Stimulated activated CD4-positive, alpha-beta T cell treated with anti-CD3 and anti-CD28 coated beads, Interleukin-4, amount 100 ng/mL, for 4 hours (primary cell): ENCODE measurements at places on chromosomes 12 and 14.

DNA sequence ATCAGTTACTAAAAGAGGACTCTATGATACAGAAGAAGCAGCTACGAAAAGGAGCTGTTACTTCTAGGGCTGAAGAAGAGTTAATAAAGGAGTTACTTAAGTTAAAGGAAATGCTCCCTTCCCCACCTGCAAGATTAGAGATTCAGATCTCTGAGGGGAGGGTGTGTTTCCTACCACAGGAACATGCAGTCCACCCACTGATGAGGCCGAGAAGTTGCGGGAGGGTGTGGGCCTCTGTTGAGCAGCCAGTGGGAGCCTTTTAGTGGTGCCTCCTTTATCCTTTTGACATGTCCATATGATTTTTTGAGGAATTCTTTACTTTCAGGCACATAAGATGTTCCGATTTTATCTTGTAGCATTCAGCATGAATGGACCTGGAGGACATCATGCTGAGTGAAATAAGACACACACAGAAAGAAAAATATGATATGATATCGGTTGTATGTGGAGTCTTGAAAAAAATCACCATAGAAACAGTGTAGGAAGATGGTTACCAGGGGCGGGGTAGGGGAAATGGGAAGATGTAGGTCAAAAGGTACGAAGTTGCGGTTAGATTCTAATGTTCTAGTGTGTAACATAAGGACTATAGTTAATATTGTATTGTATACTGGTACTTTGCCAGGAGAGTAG lies 4.4 kb upstream of the M6PR start:
- no peak for DNase-seq

- DNase-seq, result no peak
Observed at GRCh38 chr12:103933237-103933636, 3.0 kb downstream of the HSP90B1 start.

GRCh38 chr12:14243941-14244340 lies 121.5 kb upstream of the ATF7IP start:
- no peak for DNase-seq

DNA sequence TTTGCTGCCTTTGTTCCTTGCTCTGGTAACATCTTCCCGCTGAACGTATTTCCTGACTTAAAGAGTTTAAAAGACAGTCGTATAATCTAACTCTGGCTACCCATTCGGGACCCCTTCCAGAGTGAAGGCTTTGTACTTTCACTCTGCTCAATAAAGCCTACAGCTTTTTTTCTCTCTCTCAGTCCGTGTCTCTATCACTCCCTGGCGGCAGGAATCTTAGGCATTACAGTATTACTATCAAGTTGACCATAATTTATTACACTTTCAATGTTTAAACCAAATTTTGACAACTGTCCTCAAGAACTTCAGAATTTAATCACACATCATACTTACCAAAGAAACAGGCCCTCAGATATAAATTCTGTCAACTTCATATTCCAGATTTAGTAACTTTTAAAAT lies 967.9 kb downstream of the FSCB start:
- DNase-seq, result no peak

DNA sequence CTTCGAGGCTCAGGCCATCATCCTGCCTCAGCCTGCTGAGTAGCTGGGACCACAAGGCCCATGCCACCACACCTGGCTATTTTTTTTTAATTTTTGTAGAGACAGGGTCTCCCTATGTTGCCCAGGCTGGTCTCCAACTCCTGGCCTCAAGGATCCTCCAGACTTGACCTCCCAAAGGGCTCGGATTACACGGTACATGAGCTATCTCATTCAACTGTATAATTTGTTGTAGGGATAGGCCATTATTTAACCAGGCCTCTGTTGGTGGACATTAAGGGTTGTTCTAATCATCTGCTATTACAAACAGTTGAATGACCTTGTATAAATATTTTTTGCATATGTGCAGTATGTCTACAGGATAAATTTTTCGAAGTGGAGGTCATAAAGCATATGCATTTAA lies 9.0 kb downstream of the KIF5A start:
- no peak for DNase-seq

GRCh38 chr12:49792976-49793580 lies 35.1 kb downstream of the NCKAP5L start:
- no peak for DNase-seq

DNA sequence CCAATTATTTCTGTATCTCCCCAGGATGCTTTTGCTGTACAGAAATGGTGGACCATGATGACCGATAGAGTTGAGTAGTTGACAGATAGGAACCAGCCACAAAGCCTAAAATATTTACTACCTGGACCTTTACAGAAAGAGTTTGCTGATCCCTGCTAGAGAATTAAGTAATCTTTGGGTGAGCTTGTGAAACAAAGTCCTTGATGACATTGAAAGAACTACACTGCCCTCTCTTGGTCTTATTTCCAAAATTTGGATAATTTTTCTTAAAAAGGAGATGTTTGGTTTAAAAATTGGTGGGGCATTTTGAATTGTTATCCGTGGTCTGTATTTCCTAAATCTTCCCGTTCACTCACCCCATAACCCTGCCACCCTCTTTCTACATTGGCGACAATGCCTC lies 13.7 kb upstream of the TCTN1 start:
- DNase-seq, result no peak

DNA sequence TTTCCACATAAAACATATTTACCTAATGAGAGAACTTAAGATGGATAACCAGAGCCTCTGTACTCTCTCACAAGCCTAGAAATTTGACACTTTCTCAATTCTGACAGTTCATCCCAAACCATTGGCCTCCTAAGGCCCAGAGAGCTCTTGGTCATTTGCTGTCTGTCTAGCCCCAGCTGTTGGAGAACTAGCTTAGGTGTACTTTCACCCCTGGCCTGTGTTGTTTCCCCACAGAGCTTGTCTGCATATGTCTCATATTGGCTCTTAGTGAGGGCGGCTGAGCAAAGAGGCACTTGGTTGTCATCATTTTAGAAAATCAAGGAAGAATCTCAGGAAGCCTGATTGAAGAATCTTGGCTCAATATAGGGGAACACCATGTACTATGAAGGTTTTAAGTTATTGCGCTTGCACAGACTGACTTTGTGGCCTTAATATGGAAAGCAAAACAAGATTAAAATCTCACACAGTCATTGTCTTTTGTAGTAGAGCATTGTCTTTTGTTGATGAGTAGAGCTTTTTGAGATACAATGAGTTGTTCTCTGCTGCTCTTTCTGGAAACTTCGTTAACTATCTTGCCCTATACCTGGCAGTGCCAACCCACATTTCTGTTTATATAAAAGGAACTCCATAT lies 324.6 kb downstream of the RAD51B start:
- no peak for DNase-seq

DNA sequence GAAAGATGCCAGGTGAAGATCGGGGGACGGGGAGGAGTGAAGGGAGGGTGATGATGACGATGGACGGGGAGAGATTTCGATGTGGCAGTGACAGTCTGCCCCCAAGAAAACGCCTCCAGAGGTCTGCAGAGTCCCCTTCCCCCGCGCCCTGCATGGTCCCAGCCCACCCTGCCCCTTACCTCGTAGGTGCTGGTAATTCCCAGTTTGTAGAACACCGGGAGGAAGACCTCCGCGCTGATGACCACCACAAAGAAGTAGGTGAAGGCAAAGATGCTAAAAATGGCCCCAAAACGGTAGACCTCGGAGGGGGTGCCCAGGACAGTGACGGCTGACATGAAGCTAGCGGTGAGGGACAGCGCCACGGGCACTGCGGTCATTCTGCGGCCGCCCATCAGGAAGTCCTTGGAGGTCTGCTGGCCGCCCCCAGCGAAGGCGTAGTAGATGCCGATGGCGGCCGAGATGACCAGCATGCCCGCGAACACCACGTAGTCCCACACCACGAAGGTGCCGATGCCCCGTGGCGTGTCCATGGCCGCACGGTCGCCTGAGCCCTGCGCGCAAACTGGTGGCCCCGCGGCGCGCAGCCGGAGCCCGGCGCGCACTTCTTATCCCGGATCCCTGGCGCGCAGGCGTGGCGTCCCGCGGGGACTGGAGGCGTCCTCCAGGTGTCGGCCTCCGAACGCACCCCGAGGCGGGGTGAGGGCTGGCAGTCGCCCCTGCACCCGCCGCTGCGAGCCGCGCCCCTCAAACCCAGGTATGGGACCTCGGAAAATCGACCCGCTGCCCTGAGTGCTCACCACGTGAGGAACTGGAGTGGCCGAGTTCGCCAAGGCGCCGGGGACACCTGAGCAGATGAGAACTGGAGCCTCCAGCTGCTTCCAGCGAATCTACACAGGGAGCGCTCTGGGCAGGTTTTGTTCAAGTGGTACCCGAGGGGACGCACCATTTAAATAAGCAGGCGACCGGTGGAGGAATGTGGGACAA lies at the start of gene SLC5A8:
TSS of gene SLC5A8 (minus strand) at position 920 of the 984 bp plus-strand sequence. CDS start at position 530, 390 bp downstream.
- no peak for DNase-seq

- DNase-seq, result no peak
Observed at GRCh38 chr12:85424581-85425348, 144.7 kb downstream of the ALX1 start.

DNA sequence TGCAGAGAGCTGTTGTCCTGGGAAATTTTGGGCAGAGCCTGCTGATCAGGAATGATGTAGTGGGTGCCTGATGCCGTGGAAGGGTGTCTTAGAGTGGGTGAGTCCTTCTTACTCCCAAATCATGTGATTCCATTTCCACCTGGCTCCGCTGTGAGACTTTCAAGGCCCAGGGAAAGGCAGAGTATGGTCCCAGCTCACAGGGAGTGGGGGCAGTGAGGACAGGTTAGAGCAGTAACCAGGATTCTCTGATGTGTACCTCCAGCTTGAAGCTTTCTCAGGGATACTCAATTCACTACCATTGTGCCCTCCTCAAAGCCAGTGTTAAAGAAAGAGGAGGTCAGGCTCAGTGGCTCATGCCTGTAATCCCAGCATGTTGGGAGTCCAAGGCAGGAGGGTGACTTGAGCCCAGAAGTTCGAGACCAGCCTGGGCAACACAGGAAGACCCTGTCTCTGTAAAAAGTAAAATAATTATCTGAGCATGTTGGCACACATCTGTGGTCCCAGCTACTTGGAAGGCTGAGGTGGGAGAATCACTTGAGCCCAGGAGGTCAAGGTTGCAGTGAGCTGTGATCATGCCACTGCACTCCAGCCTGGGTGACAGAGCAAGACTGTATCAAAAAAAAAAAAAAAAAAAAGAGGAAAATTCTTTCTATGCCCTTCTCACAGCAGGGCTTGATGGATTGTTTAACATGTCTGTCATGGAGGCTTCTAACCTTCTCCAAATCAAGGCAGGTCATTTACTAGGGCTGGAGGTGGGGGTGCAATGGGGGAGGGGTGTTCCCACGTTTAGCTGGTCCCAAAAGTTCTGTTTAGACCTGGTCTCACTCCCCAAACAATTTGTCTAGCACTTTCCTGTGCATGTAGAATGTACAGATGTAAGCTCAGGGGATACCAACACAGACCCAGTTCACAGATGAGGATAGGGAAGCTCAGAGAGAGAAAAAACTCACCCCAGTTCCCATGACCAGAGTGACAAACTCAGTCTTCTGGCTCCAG lies 12.5 kb upstream of the IQSEC3 start:
- DNase-seq, result no peak

GRCh38 chr14:75371297-75371696 lies 56.5 kb upstream of the JDP2 start:
- DNase-seq, result no peak

DNA sequence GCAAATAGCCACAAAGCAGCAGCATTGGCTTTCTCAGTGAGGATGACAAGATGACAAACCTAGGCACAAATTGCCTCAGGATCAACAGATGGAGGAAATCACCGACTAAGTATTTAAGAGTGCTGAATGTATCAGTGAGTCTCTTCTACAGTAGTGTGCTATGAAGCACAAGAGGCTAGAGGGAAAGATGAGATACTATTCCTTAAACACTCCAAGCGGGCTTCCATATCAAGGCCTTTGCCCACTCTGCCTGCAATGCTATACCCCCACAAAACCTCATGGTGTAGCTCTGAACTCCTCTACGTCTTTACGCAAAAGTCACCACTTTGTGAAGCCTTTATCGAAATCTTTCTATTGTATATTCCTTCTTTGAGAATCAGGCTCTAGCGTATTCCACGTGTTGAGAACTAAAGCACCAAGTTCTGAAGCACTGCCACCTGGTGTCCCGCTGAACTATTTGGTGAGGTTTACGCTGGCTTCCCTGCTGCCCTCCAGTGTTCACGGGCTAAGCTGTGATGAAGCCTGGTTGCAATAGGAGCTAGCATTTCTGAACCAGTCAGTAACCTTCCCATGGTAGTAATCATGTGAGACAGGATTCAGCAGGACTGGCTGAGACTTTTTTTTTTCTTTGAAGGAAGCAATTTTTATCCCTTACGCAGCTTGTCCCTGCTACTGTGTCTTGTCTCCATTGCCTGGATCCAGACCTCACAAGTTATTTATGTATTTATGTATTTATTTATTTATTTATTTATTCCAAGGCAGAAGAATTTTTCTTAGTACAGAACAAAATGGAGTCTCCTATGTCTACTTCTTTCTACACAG lies 426.5 kb upstream of the OR4E1 start:
- DNase-seq, result peak; percentile 62

DNA sequence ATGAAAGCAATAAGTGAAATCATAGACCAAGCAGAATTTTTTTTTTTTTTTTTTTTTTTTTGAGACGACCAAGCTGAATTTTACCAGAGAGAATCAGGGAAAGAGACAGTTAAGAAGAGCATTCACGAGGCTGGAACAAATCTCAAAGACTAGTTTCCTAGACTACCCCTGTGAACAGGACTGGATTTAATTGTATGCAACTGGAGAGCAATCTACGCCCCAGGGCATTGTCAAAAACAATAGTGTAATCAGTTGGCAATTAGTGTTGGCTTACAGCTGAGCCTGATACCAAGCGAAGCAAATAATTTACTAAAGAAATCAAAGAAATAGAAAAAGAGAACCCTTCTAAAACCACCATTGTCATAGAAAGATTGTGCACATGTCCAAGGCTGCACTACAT lies 232.9 kb upstream of the CPNE8 start:
- no peak for DNase-seq

DNA sequence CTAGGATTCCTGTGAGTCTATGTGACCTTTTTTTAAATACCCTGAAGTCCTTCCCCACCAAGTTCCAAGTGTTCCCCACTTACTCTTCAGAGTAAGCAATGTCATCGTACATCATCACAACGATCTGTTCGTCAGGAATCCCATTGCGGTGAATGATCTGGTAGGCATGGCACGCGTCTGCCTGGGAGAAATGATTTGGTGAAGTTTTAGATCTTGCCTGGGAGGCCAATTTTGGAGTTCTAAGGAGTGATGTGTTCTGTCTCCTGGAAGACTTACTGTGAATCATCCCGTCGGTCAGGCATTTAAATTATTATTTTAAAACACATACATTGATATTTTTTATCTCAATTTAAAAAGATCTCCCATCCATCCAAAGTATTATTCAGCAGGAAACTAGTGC lies 29.8 kb downstream of the LGMN start:
- DNase-seq, result no peak

GRCh38 chr12:39958377-39958776 lies 147.5 kb downstream of the SLC2A13 start:
- no peak for DNase-seq

DNA sequence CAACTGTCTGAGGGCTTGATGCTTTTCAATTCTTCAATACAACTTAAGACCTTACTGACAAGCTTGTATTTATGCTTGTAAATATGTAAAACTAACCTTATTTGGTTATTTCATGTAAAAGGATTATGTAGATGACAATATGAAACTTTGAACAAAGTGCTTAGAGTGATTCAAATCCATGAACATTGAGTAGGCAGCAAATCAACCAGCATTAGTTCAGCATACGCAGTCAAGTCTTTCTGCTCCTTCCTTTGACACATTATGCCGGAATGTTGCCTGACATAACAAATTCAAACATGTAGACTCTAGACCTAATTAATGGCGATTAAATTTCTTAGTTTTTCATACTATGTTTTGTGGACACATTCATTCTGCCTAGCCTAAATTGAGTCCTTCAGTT lies 105.2 kb downstream of the FGD4 start:
- DNase-seq, result no peak
